ENCODE measurements at places on chromosomes 2 and 18.
A peak's percentile ranks its signal among the peaks of the same experiment; 100 is the strongest.

GRCh38 chr2:132668189-132668823 is 1.7 kb downstream of the LYPD1 start:
- peaks cover 34% of the 10 kb centered on the region for H3K27me3 ChIP-seq
- DNase-seq = peak; percentile 68
- peak overlapping the region; percentile 53 for H3K4me3 ChIP-seq
- H3K27ac ChIP-seq = no peak overlapping the region

DNA sequence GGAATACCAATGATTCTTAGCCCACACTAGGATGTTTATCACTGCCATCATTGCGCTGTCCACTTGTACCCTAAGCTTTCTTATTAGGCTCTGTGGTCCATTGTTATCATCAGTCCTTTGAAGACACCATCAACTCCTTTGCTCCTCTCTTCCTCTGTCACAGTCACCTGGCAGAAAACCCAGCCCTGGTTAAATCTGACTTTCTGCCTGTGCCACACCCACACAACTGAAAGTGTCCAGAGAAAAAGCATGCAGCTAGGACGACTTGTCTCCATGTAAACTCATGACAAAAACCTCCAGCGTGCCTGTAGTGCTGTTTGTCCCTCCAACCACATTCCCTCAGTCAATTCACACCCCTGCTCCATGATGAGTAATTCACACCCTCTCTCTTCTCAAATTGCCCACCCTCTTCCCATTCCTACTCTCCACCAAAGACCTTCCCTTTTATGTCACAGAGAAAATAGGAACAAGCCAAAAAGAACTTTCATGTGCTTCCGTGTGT is 297.4 kb upstream of the MGAT5 start:
- H3K4me3 ChIP-seq = no peak overlapping the region
- H3K4me1 ChIP-seq = no peaks in the 10 kb centered on the region
- no peaks in the 10 kb centered on the region for H3K36me3 ChIP-seq
- DNase-seq = no peak

DNA sequence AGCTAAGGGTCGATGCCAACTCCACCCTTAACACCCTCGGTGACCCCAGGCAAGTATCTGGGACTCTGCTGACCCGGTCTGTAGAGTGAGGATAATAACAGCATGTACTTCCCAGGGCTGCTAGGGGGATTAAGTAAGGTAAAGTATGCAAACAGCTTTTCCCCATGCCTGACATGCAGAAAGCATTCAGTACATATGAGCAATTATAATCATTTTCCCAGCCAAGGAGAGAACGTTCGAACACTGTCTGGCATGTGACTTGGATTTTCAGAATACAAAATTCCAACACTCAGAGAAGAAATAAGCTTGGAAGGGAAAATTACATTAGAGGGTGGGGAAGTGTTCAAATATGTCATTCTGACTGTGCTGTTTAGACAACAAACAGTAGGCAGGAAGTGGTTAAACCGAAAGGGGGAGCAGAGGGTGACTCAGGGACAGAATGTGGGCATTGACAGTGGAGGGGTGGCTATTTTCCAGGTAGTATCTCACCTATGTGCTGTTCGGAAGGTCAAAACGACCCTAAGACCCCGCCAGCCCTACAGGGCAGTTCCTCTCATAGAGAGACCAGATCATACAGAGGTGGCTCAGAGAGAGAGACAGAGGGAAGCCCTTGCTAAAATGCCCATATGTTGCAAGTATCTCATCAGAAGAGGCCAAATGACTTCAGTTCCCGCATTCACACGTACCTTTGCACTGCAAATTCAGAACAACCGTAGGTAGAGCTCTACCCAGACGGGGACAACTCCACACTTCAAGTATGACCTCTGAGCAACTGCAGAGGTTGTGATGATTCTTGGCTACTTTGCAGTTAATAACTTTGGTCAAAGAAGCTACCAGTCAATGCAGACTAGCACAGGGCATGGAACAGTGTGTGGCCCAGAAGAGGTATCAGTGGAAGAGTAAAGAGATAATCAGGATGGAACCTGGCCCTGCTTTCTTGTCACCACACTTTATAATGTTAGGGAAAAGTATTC is 14.8 kb downstream of the ASPRV1 start:
- no peak for DNase-seq
- H3K36me3 ChIP-seq = peaks cover 6% of the 10 kb centered on the region
- H3K4me3 ChIP-seq = no peak overlapping the region
- peaks cover 32% of the 10 kb centered on the region for H3K4me1 ChIP-seq
- no peaks in the 10 kb centered on the region for H3K27me3 ChIP-seq
- H3K27ac ChIP-seq = peak overlapping the region; percentile 73

- no peak overlapping the region for H3K27ac ChIP-seq
- H3K27me3 ChIP-seq = no peaks in the 10 kb centered on the region
- no peaks in the 10 kb centered on the region for H3K36me3 ChIP-seq
- no peak overlapping the region for H3K4me3 ChIP-seq
- DNase-seq = no peak
- peaks cover 10% of the 10 kb centered on the region for H3K4me1 ChIP-seq
Observed at GRCh38 chr2:54090521-54091117, 24.8 kb upstream of the ACYP2 start.

DNA sequence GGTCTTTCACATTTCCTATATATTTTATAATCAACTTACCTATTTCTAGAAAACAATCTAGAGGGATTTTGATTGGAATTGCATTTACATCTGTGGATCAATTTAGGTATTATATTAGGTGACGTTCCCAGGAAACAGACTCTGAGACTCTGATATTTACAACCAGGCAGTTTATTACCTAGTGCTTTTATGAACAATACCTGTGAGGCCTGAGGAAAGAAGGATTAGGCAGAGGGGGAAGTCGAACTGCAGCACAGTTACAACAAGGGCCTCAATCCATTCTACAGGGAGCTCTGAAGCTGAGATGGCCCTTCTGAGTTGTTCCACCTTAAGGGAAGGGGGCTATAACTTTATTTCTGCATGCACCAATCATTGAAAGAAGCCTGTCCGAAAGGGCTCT is 206.9 kb downstream of the MYO1B start:
- no peaks in the 10 kb centered on the region for H3K4me1 ChIP-seq
- no peak overlapping the region for H3K4me3 ChIP-seq
- H3K27ac ChIP-seq = no peak overlapping the region
- no peak for DNase-seq
- H3K36me3 ChIP-seq = no peaks in the 10 kb centered on the region
- no peaks in the 10 kb centered on the region for H3K27me3 ChIP-seq

DNA sequence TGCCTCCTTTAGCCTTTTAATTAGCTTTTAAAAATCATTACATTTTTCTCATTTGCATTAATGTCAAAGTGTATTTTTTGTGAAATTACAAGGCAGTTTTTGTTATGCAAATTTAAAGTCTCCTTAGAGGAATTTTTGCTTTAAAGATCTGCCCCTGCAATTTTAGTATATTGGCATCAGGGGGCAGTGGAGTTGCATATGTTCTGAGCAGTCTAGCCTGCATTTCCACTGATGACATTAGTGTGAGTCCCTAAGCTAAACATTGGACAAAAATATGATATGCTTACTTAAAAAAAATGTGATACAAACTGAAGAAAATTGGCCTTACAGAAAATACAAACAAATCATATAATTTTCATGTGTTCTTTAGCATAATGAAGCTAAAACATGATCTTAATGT is 426.5 kb downstream of the SLC4A3 start:
- H3K4me1 ChIP-seq = no peaks in the 10 kb centered on the region
- no peaks in the 10 kb centered on the region for H3K36me3 ChIP-seq
- H3K4me3 ChIP-seq = no peak overlapping the region
- no peaks in the 10 kb centered on the region for H3K27me3 ChIP-seq
- H3K27ac ChIP-seq = no peak overlapping the region

DNA sequence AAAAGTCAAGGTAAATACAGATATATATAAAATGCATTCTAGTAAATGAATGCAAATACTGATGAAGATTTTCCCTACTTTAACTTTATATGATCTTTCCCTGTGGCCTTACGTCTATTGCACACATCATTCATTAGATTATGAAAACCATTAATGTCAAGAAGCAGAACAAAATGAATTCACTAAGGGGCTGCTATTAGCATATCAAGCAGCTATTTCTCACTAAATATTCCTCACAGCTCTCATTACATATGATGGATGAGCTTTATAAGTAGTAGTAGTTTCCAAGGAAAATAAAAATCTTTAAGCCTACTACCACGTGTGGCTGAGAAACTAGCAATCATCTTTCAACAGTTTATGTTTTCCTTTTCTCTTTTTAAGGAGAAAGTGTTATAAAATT is 702.8 kb upstream of the SLC39A10 start:
- H3K27me3 ChIP-seq = no peaks in the 10 kb centered on the region
- no peaks in the 10 kb centered on the region for H3K36me3 ChIP-seq
- H3K27ac ChIP-seq = no peak overlapping the region
- no peaks in the 10 kb centered on the region for H3K4me1 ChIP-seq
- no peak overlapping the region for H3K4me3 ChIP-seq

Data from upper lobe of left lung (tissue), 6 donors.